ENCODE measurements at places on chromosomes 12 and 14.

DNA sequence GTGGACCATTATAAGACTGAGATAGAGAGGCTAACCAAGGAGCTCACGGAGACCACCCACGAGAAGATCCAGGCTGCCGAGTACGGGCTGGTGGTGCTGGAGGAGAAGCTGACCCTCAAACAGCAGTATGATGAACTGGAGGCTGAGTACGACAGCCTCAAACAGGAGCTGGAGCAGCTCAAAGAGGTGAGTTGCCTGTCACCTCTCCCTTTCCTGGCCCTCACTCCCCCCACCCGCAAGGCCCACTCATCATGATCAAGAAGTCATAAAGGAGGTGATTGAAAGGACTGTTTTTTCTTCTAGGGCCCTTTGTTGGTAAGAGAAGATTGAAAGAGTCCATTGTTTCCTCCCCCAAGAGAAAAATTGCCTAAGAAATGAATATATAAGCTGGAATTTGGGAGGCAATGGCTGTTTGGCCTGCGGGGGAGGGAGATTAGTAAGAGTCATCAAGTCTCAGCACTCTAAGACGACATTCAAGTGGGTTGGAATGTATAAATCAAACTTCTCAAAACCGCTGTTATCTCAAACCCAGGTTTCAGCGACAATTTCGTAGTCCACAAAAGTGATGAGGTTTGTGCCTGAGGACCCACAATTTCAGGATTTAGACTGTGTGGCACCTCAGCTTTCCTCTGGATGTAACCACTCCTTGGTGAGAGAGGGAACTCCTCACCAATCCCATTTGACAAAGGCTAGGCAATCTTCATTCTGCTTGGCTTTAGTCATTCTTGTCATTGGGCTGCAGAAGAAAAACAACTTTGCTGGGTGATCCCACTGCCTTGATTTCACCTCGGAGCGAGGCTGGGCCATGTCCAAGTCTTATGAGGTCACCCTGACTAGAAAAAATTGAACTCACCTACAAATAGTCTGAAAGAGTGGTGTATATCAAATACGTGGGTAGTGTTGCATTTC, 966 bp downstream of the BICD1 start:
- no peak for DNase-seq

DNA sequence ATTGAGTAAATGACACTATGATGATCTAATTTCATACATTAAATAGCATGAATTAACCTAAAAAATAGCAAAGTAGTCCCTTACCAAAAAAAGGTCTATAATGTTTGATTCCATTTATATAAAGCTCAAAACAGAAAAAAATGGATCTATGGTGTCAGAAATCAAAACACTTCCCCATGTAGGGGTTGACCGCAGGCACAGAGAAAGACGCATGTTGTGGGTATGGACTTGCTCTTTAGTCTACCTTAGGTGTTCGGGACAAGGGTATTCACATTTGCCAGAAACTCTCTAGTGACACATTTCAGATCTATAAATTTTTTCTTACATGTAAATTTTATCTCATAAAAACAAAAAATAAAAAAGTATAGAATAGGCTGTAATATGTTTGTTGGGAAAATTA, 1262.9 kb downstream of the TMEM121 start:
- DNase-seq: no peak

DNA sequence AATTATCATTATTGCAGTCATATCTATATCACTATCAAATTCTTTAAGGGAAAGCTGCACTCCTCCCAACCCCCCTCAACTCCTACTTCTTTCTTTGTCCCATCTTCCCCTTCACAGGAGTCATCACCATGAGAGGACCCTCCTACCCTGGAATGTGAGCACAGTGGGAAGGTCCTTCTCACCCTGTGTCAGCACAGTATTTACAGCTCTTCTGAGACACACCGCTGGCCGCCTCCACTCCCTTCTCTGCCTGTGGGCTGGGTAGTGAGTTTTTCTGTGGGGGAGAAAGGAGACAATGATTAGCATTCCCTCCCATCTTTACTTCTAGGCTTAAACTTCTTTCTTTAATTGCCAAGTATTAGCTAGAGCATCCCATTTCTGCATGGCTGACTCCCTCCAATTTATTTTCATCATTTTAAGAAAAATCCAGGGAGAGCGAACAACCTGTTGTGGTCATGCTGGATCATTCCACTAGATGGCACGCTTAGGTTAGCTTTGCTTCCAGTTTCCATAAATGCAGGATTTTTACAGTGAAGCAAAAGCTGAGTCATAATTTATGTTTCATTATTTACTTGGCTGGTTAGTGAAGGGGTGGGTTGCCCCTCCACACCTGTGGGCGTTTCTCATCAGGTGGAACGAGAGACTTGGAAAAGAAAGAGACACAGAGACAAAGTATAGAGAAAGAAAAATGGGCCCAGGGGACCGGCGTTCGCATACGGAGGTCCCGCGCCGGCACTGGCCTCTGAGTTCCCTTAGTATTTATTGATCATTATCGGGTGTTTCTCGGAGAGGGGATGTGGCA, 188.5 kb downstream of the ALX1 start:
- DNase-seq: no peak

DNA sequence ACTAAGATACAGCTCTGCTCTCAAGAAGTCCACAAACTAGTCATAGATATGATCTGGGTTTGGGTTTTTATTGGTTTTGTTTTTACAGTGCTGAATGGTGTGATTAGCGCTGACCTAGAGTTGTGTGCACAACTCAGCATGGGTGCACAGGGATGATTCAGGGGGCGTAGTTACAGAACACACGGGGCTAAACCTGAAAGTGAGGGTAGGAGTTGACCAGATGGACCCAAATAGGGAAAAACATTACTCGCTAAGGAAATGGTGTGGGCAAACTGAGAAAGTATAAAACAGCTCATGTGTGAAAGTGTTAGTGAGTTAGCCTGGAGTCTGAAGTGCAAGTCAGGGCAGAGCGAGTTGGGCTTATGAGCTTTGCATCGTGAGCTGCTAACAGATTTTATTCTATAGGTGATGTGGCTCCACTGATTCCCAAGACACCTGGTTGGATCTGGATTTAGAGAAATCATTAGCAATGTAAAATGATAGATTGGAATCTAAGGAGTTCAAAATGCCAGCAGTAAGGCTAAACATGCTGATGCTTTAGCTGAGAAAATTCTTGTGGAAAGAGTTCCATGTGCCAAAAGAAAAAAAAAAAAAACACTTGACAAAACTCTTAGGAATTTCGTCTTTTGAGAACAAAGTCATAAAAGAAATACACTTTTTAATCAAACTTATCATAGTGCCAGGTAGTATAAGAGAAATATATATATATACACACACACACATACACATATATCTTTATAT, 134.9 kb downstream of the SLC5A8 start:
- no peak for DNase-seq

DNA sequence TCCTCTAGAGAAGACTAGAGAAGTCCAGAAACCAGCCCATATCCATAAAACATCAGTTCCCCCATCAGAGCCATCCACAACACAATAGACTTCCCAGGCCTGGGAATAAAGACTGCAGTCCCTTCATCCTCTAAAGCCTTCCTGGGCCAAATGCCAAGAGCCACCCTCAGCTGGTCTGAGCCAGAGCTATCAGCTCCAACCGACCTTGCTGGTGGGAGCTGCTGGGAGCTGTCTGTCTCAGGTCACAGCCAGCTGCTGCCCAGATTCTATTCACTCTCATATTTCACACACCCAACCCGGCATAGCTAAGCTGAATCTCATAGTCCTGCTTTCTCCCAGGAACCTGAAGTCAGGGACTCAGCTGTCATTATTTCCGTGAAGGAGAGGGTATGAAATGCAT, 10.9 kb upstream of the TFCP2 start:
- DNase-seq: no peak

- no peak for DNase-seq
Observed at GRCh38 chr12:67609226-67609870, 39.2 kb upstream of the DYRK2 start.

DNA sequence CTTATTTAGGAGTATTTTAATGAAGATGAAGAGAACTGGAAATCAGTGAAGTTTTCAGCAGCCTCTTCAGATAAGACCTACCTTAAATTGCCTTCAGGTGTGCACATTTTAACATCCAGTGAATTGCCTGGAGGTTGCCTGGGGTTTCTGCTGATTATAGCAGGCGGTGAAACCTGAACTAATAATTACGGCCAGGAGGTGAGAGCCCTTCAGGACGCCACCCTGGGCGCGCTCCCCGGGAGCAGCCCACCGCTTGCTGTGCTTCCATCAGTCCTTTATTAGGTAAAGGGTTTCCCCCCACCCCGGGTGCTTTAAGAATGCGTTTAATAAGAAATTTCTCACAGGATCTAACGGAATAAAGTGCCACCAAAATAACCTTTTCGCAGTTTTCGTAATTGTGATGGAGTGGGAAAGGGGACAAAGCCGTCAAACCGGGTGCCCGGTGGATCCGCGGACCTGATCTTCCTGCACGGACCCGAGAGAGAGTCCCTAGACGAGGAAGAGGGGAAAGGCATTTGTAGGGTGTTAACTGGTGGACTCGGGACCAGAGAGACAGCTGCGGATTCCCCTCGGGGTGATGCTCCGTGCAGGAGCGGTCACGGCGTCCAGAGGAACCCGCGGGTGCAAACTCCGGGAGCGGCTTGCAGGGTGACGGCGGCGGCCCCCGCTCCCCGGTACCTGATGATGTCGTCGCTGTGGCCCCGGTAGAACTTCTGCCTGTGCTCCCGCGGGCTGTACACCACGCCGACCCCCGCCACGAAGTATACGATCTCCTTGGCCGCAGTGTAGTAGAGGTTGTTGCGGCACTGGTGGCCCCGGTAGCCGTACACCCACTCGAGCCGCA, 902 bp downstream of the EML5 start:
- DNase-seq: no peak

GRCh38 chr12:107884769-107885694, 110.5 kb downstream of the ASCL4 start:
- no peak for DNase-seq

GRCh38 chr12:40117818-40118217, 11.9 kb upstream of the SLC2A13 start:
- DNase-seq: no peak

All from D721Med (cell line).